ENCODE measurements at places on chromosomes 6 and 20.

DNA sequence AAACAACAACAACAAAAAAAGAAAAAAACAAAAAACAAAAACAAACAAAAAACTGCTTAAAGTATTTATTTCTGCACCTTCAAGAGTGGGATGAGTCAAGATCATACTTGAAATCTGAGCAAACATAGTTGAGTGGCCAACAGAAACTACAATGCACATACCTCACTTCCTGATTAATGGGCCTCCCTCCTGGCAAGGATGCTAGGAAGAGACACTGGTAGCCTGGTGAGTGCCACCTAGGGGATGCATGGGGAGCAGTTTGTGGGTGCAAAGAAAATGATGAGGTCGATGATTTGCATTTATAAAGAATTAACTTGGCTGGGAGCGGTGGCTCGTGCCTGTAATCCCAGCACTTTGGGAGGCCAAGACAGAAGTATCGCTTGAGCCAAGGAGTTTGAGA is 808.1 kb downstream of the MAFB start:
- no peak for DNase-seq

DNA sequence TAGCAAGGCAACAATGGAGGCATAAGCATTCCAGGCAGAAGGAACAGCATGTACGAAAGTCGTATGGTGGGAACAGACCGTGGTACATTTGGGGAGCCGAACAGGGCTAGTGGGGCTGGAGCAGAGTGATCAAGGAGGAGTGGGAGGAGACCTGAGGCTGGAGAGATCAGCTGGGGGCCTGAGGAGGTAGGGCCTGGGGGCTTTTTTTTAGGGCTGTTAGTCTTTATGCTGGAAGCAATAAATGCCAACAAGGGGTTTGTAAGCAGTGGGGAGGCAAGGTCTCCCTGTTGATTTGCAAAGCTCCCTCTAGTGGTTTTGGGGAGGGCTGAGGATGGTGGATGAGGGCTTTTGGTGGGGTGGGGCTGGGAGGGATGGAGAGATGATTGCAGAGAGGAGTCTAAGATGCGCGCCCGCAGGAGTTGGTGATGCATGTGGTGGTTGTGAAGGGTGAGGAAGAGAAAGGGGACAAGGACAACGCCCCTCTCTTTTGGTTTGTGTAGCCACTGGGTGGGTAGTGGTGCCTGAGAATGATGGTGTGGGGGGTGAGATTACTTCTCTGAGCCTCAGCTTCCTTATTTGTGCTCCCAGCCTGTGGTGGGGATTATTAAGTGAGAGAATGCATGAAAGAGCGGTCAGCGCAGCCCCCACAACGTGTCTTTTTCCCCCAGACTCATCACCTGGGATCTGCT is 74.1 kb upstream of the TOX2 start:
- no peak for DNase-seq

- no peak for DNase-seq
Measured at GRCh38 chr6:41654698-41655151, 16.5 kb downstream of the MDFI start.

- DNase-seq = no peak
Measured at GRCh38 chr6:95517568-95517967, 59.8 kb upstream of the MANEA start.

DNA sequence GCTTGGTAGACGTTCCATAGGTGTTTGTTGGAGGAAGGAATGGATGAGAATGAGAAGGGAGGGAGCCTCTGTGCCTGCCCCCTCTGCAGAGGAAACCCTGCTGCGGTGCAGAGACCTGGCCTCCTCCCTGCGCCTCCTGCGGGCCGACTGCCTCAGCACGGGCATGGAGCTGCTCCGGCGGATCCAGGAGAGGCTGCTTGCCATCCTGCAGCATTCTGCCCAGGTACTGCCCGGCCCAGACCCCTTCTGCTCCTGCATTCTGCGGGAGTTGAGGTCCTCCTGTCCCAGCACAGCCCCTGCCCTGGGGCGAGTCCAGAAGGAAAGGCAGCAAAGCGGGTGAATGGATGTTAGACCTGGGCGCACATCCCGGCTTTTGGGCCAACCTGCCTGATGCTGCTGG is 6.1 kb downstream of the DNPH1 start:
- no peak for DNase-seq

DNA sequence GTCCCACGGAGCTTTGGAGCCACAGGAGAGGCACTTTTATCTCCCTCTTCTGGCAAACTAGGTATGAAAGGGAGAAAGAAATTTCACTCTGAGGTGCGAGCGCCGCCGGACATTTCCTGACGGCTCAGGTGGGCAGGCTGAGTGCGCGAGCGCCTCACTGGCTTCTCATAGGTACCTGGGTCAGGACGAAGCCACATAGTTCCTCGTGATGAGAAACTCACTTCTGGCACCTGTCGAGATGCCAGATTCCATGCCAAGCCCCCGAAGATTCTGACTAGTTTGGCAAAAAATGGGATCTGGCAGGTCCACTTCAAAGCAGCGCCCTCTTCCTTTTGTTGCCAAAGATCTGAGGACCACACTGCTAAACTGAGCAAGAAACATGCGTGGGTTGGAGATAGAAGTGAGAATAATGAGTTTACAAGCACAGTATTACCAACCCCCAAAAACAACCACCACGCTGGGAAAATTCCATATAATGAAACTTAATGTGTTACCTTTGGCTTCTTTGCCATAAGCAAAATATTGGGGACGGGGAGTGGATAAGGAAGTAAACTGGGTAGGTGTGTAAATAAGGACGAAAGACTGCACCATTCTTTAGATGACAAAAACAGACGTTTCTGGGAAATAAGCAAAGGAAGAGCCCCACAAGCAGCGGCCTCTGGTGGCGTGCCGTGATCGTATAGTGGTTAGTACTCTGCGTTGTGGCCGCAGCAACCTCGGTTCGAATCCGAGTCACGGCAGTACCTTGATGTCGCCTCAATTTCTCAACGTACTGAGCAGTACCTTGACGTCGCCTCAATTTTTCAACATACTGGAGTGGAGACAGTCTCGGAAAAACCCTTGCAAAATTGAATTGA is 89.8 kb upstream of the PRSS16 start:
- DNase-seq = peak; percentile 68
